ENCODE measurements at places on chromosomes 4 and X.
A peak's percentile ranks its signal among the peaks of the same experiment; 100 is the strongest.

GRCh38 chr4:140130677-140131076, 23.3 kb downstream of the MAML3 start:
- DNase-seq = peak; percentile 51

- DNase-seq = no peak
These were observed 1029.3 kb downstream of the TECRL start for GRCh38 chr4:63379750-63380522.

DNA sequence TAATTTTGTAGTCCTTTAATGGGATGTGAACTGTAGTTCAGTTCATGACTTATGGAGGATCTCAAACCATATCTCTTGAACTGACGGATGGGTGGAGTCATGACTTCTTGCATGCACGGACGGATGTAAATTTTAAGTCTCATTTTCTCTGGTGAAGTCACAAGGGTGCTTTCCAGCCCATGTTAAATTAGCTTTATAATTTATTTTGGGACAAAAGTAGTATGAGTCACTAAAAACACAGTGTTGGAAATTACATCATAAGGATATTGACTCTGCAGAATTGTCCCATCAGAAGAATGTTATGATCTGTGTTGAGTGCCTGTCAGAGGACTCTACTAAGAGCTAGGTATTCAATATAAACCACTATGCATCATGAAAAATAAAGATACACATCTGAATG, 6.8 kb upstream of the PAGE5 start:
- DNase-seq = no peak

DNA sequence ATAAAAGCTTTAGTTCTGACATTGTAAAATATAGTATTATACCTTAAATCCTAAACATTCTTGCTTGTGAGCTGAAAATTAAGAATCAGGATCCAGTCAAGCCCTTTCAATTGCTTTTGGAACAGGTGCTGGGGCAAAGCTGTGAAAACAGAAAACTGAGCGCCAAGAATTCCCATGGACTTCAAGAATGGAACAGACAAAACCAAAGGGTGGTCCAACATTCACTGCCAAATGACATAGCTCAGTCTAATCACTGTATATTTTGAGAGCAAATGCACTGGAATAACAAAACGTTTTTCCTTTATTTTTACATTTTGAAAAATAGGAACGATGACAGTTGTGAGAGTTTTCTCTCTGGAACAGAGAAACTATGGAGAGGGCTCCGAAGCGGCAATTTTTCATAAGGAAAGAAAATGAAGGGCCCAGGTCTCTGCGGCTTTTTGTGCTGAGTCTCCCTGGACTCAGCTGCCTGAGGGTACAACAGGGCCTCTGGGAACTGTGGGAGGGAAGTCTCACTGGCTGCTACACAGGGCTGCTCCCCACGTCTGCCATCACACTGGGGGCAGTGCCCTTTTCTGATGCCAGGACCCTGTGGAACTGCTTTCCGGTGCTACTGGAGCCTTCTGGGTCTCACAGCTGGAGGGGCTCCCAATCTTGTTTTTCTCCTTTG, 56.0 kb upstream of the BMPR1B start:
- no peak for DNase-seq

DNA sequence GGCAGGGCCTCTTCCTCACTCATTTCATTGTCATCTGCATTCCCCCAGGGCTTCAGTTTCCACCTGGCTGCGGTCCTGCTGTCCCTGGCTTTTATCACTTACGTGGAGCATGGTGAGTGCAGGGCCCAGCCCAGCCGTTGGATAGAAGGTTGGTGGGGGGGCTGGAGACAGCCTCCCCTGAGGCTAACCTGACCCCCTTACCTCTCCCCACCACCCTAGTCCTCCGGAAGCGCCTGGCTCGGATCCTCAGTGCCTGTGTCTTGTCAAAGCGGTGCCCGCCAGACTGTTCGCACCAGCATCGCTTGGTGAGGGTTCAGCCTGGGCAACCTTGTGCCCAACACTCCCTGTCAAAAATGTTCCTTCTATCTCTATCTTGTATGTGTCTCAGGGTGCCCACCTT, 5.8 kb upstream of the EBP start:
- no peak for DNase-seq

DNA sequence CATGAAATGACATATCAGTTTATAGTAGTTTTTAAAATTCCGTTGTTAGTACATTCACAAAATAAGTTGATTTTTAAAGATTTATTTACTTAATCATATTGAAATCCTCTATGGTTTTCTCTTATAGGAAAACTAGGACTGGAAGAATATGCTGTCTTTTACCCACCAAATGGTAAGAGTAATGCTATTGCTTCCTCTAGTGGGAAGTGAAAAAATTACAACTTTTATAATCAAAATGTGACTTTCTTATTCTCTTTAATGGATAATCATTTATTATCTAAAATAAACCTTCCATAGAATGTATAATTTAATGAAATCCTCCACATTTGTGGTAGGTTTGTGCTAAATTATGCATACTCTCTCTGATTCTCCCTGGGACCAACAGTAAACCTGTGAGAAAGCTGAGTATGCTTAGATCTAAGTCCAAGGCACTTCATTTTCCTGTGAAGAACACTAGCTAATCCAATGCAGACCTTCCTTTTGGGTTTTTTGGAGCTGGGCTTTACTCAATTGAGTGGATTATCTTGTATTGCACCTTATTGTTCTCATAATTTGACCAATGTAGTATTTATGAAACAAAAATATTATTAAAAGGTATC, 136.2 kb downstream of the TBC1D19 start:
- DNase-seq = no peak

- no peak for DNase-seq
These were observed 33.8 kb upstream of the SLAIN2 start for GRCh38 chr4:48307528-48307927.

DNA sequence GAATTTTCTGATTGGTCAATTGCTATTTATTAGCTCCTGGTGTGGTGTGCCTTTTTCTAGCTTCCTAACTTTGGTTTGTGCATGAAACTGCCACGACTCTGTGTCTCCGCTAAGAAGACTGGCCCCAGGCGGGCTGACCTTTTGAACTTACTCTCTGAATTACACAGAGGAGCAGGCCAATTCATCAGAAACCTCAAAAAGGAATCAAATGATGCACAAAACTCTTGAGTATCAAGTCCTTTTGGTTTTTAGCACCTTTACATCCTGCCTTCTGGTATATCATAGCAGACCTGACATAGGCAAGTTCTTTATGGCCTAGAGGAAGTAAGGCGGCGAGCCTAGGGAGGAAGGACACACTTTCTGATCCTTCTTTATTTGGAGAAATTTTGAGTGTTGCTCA, 17.6 kb downstream of the TKTL1 start:
- DNase-seq = no peak

- DNase-seq = no peak
These were observed 1384.4 kb upstream of the PCDH10 start for GRCh38 chr4:131764730-131765129.

GRCh38 chr4:127209580-127210095, 423.1 kb upstream of the INTU start:
- DNase-seq = no peak

- no peak for DNase-seq
These were observed 79.7 kb upstream of the PRSS48 start for GRCh38 chr4:151197247-151197646.

DNA sequence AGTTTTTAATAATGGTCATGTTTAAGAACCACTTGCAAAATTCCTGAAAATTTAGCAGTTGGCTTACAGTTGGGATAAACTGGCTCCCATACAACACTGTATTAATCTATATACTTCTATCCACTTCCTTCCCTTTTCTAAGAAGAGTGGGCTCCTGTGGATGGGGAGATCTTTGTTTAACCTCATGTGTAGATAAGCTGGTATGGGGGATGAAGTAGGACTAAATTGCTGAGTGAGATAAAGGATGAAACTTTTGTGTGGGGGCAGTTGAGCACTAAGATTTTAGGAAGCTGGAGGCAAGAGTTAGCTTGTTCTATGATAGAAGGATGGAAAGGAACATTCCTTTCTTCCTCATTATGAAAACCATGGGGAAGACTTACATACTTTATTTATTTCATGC, 54.6 kb upstream of the ATP8A1 start:
- DNase-seq = no peak

DNA sequence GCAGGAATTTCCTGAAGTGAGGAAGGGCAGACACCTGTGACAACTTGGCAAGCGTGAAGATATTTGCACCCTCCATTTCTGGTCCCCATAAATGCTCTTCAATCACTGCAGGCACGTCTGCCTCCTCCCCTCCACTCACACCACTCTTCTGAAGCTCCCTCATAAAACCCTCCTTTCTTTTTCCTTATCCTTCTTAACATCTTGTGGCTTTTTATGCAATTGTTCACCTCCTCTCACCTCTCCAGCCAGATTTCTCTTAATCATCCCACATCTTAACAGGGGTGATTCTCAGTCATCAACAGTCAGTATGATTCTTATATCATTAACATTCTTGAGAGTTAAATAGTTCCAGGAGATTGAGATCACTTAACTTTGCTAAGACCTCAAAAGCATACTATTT, 277.4 kb downstream of the SPRY1 start:
- no peak for DNase-seq

DNA sequence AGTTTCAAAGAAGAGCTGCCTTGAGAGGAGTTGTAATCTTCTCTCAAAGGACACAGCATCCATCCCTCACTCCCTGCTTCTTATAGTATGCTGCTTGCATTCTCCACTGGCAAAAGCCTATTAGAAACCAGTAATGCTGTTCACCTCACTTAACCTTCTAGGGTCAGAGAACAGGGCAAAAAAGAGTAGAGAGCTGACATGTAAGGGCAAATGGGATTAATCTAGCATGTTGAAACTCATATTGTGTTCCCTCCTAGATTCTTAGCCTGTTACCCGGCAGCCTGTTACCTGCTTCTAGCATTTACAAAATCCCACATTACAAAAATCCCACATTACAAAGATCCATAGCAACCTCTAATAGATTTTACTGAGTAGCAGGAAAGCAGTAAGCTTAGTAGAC, 244.7 kb downstream of the SLC7A11 start:
- no peak for DNase-seq
